LNCaP clone FGC (cell line): ENCODE measurements at places on chromosomes 5 and 9.

DNA sequence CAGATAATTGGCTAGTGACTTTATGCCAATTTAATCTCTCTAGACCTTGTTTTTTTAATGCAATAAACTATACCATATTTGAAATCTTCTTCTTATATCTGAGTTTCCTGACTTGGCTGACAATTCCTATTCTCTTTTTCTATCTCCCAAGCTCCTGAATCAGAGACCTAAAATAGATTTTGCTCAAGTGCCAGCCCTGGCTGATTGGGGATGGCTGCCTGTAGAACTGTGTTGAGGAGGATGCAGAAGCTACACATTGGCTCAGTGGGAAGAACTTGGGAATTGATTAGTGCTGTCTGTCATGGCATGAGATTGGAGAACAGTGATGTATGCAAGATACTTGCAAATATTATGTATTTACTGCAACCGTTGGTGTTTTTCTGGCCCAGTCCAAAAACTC lies 132.8 kb downstream of the INSYN2B start:
- DNase-seq: no peak

GRCh38 chr5:162026803-162027202 lies 40.8 kb upstream of the GABRG2 start:
- no peak for DNase-seq

- no peak for DNase-seq
Measured at GRCh38 chr5:59177644-59178043, 594.8 kb downstream of the RAB3C start.

DNA sequence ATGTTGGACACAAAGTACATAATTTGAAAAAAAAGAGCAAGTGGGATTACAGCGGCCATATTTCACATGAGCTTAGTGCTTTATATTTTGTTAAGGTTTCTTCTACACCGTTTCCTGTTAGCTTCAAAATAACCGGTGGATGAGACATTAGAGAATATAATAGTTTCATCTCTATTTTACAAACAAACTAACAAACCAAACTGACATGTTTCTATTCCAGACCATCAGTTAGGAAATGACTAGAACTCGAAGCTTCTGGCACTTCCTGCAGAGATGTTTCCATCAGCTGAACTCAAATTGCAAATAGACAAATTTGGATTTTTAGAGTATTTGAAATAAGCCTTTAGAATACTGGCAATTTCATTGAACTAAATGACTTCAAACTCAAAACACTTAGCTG lies 86.5 kb downstream of the MTRR start:
- no peak for DNase-seq

DNA sequence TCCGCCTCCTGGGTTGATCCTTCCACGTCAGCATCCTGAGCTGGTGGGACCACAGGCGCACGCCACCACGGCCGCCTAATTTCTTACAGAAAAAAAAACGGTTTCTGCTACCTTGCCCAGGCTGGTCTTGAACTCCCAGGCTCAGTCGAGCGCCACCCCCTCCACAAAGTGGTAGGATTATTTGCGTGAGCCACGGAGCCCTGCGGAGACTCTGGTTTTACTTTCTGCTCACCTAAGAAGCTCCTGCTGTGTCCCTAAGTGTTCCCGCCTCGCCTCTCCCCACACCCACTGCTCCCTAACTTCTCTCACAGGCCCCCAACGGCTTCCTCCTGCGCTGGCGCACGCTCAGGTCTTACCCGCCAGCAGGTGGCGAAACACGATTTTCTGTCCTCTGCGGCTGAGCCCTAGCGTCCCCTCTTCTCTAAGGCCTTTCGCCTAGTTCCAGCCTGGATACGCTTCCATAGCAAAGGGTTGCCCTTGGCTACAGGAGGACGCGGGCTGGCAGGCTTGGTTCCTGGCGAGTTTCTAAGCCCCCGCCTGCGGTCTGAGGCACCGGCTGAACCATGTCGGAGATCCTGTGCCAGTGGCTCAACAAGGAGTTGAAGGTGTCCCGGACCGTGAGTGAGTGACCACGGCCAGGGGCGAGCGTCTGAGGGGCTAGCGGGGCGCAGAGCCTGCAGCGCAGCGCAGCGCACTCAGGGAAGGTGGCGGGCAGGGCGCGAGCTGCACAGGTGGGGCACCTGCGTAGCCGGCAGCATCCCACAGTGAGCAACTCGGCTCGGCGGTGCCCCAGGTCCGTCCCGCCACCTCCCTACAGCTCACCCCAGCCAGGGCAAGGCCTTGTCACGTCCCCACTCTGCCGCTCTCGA lies at the start of gene SPEF2:
Gene SPEF2 (plus strand): TSS at position 429 of the 869 bp plus-strand sequence. CDS start 135 bp downstream, at position 564.
- peak; percentile 67 for DNase-seq

- no peak for DNase-seq
Measured at GRCh38 chr5:69271376-69271775, 36.7 kb downstream of the CDK7 start.

DNA sequence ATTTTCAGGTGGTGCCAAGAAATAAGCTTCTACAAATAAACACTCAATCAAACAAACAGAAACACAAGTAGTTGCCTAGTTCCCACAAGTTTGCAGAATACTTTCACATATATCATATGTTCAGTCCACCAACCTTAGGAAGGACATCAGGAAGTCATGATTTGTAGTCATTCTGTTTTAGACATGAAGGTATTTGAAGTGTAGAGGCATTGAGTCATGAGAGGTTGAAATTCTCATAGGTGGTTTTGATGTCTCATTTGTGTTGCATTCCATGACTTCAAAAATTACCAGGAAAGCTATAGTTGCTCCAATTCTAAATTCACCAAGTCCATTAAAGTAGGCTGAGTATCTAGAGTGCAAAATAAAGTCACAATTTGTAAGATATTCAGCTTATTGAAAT lies 159.0 kb downstream of the KCTD16 start:
- DNase-seq: no peak

DNA sequence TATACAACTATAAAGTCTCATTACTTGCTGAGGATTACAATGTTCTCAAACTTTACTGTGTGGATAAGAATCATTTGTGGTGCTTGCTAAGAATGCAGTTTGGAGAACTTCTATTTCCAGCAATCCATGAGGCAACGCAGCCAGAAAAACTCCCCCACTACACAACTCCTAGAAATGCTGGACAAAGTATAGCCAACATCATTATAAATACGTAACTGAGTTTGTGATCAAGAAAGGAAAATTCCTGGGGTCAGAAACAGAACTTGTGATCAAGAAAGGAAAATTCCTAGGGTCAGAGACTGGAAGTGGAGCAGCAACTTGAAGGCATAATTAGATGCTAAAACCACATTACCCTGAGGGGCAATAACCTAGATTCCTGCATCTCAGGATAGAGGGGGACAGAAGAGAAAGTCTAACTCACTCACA lies 81.1 kb downstream of the MAT2B start:
- DNase-seq: no peak

GRCh38 chr5:54862036-54862435 lies 123.4 kb downstream of the ESM1 start:
- DNase-seq: no peak

DNA sequence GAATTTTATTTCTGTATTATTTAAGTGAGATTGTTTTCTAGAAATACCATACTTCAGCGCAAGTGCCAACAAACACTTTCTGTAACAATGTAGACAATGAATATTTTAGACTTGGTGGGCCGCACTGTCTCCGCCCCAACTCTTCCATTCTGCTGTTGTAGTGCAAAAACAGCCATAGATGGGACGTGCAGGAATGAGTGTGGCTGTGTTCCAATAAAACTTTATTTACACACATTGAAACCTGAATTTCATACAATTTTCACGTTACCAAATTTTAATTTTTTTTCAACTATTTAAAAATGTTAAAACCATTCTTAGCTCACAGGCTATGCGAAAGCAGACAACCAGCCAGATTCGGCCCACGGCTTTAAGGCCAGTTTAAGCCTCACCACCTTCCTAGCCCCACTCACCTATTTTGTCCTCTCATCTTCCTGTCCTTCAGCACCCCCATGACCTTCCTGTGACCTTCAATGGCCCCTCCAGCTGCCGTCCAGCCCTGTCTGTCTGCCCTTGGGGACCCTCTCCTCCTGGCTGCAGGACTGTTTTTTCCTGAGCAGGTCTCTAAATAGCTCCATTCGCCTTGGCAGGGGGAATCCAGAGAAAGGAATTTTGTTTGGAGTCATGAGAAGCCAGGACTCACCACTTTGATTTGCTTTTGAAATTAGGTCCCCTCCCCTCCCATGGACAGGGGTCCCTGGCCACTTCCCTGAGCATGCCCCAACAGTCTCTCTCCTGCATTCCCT lies 11.2 kb upstream of the ANXA6 start:
- DNase-seq: no peak

- no peak for DNase-seq
Measured at GRCh38 chr5:76371960-76372322, 31.1 kb upstream of the IQGAP2 start.

- DNase-seq: no peak
Measured at GRCh38 chr9:87643778-87644570, 81.9 kb upstream of the CTSL start.

DNA sequence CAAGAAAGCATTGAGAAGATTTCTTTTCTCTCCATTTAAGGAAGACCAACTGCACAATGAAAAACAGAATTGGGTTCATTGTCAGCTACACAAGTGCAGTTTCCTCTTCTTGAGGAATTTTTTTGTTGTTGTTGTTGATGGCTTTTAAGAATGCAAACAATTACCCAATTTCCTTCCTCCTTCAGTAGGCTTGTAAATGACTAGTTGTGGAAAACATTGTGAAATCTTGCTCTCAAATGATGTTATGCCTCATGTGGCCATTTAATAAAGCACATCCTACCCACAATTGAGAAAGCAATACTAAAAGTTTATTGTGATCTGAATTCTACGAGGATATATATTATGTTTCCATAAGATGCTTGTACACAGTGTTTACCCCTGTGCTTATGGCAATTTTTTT lies 171.6 kb downstream of the FAM174A start:
- DNase-seq: no peak

- DNase-seq: no peak
Measured at GRCh38 chr5:132483661-132484390, 6.7 kb downstream of the IRF1 start.

DNA sequence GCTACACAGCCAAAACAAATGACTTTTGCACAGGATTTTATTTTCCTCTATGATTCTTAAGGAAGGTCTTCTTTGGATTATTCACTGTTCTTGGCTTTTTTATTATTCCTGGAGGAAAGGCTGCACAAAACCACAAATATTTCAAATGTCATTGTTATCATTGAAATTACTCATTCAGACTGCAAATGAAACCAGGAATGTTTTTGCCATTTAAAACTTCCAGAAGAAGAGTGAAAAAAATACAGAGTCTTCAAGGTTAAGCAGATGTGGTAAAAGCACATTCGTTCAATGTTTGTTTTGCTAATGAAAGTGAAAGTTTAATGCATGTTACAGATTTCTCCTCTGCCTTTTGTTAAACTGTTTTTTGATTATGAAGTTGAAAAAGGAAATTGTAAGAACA lies 238.2 kb downstream of the TLE4 start:
- no peak for DNase-seq

DNA sequence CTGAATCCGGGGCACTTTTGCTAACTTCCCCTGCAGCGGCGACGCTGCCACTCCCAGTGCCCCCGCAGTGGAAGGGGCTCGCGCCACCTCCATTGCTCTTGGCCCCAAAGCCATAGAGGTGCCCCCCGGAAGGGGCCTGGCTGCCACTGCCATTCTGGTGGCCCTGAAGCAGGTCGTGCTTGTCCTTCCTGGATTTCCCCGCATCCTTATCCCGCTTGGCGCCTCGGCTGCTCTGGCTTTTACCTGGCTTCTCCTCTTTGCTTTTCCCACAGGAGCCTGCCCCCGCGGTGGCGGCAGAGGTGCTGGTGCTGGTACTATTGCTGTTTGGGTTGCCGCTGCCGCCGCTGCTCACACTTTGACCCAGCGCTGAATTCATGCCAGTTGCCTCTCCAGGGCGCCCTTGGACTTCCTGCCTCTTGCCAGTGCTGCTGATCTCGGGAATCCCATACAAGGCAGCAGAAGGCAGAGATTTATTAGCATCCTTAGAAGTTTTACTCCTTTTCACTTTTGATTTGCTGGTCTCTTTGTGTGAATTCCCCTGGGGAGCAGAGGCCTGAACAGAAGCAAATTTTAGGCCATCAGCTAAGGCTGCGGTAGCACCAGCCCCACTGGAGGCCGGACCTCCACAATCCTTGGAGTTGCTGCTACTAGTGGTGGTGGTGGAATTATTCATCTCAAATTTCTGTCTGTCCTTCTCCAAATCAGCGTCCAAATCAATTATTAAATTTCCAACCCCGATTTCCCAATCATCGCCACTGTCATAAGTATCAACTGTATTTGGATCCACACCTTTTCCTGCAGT lies 2.1 kb downstream of the ZNF608 start:
- DNase-seq: no peak

GRCh38 chr5:147670815-147671214 lies 111.7 kb downstream of the JAKMIP2 start:
- no peak for DNase-seq

DNA sequence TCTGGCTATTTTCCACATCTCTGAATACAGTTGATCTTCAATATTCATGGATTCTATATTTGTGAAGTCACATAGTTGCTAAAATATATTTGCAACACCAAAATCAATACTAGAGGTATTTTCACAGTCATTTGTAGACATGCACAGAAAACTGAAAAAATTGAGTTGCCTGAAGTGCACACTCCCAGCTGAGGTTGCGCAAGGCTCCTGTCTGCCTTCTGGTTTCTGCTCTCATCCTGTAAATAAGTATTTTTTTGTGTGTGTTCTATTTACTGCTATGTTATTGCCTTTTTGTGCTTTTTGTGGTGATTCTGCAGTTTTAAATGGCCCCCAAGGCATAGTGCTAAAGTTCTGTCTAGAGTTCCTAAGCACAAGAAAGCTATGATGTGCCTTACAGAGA lies 371.1 kb upstream of the GRAMD2B start:
- DNase-seq: no peak

DNA sequence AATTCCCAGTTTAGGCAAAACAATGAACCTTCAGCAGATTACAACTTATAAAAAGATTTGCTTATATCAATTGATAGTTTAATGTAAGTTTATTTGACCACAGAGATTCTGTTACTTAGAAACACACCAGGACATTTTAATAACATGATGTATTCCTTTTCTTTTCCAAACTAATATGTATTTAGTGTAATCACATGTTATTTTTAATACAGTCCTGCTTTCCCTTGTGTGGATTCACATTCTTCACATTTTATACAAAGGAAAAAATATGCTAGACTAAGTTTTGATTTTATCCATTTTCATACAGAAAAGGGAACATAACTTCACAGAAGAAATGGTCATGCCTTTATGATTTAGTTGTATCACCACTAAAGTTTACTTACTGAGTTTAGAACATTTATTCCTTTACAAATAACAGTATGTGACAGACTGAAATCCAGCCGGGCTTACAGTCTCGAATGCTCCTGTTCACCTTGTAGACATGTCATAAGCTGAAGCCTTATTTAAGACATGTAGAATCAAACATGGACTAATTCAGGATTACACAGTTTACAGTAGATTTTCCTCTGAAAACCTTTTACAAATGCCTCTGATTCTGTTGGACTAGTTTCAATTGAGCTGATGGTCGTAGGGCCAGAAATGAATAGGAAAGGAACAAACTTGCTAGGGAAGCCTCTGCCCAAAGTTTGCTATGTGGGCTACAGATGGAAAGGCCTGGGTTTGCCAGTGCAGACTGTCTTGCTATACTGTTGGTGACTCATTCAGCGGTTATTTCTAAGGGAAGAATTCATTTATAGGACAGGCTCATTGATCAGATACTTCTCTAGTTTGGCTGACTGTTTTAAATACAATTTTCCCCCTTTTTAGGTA lies 6.6 kb upstream of the ASPN start:
- no peak for DNase-seq

GRCh38 chr5:107370396-107370968 lies 300.3 kb downstream of the EFNA5 start:
- no peak for DNase-seq
